NCI-H2081 (cell line): ENCODE measurements at places on chromosomes 7 and 10.

DNA sequence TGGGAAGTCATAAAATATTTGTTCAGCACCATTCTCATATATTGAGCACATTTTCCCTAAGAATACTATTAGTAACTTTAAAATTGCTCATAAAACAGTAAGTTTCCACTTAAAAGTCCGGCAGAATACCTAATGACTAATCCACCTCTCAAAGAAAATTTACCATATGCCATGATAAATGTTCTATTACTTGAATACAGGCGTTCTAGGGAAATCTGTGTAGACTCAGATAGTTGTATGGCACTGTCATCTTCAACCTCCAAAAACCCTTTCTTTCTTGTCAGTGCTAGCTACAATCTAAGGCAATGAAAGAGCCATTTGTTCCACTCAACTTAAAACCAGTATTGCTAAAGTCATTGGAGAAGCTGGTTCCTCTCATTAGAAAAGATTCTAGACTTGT is 7.3 kb downstream of the GPR37 start:
- no peak for DNase-seq

DNA sequence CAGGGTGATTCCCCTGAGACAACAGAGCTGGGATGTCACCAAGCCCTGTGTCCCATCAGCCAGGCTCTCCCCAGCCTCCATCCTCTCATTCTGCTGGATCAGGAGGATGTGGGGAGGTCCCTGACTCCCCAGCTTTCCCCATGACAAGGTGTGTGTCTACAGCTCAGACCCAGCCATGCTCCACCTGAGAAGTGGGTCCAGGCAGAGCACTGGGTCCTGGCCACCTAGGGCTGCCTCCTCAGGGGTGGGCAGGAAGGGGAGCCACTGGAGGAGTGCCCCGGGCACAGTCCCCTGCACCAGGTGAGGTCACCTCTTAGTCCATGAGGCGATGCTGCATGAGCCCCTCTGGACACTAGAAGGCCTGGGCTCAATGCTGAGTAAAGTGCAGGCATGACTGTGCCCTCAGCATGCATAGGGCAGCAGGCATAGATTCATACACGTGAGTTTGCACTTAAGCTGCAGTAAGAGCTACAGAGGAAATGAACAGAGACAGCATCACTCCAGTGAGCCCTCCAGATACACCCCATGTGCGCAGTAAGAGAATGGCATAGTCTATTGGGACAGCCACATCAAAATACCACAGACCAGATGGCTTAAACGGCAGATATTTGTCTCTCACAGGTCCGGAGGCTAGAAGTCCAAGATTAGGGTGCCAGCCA is 48.3 kb downstream of the ALOX5 start:
- DNase-seq: no peak

GRCh38 chr7:41027428-41028115 is 675.3 kb downstream of the INHBA start:
- no peak for DNase-seq

DNA sequence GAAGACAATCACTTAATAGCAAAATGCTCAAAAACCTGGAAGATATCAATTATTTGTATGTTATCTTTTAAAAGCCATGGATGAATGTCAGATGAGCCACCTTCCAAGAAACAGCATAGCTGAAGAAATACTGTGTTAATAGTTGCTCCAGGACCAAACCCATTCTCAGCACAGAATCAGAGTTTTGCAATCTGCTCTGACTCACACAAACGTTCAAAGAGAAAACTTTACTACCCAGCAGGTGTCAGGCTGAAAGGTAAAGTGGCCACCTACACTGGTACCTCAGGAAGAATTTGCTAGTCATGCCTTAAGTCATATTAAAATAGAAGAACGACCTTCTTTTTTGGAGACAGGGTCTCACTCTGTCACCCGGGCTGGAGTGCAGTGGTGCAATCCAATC is 526.5 kb downstream of the PARD3 start:
- DNase-seq: no peak

- peak; percentile 71 for DNase-seq
Measured at GRCh38 chr7:150323682-150324372, 482 bp upstream of the ACTR3C start.

DNA sequence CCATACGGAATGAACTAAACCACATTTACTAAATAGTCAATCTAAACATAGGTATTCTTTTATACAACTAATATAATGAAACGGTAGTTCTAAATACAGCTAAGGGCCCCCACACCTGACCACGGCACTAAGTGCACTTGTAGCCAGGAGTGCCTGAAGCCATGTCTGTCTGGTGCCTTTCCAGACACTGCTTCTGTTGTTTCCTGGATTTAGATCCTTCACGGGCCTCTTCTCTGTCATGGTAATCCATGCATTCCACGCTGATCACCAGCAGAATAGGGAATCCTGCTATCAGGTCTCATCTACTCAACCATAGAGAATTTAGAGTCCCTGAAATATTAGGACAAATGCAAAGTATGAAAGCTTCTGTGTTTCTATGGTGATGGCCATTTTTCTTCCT is 37.8 kb downstream of the OSBPL3 start:
- no peak for DNase-seq

DNA sequence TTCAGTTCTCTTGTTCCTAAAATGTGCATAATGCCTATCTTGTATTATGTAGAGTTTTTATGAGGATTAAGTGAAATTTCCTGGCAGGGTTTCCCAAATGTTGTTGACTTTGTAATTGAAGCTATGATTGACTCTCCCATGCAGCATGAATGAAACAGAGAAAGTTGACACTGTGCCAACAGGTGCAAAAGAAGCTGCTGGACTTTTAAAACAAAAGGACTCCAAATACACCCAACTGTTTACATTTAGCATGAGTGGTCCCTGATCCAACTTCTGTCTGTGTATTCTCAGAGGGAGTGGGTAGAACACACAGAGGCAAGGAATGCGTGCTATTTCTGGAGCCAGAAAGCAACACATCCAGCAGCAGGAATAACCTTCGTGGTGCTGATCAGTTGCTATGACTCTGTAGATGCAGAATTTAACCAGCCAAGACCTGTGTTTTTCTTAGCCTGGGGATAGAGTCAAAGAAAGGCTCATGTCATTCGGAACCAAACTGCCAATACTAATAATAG is 14.4 kb upstream of the RBM20 start:
- peak; percentile 73 for DNase-seq

GRCh38 chr7:17298840-17299482 is 509 bp downstream of the AHR start:
- peak; percentile 31 for DNase-seq

GRCh38 chr10:126949161-126949503 is 43.9 kb downstream of the DOCK1 start:
- DNase-seq: no peak

- DNase-seq: no peak
Measured at GRCh38 chr10:77072836-77073662, 564.6 kb downstream of the KCNMA1 start.

- DNase-seq: no peak
Measured at GRCh38 chr10:78876449-78876848, 192.3 kb upstream of the ZMIZ1 start.

DNA sequence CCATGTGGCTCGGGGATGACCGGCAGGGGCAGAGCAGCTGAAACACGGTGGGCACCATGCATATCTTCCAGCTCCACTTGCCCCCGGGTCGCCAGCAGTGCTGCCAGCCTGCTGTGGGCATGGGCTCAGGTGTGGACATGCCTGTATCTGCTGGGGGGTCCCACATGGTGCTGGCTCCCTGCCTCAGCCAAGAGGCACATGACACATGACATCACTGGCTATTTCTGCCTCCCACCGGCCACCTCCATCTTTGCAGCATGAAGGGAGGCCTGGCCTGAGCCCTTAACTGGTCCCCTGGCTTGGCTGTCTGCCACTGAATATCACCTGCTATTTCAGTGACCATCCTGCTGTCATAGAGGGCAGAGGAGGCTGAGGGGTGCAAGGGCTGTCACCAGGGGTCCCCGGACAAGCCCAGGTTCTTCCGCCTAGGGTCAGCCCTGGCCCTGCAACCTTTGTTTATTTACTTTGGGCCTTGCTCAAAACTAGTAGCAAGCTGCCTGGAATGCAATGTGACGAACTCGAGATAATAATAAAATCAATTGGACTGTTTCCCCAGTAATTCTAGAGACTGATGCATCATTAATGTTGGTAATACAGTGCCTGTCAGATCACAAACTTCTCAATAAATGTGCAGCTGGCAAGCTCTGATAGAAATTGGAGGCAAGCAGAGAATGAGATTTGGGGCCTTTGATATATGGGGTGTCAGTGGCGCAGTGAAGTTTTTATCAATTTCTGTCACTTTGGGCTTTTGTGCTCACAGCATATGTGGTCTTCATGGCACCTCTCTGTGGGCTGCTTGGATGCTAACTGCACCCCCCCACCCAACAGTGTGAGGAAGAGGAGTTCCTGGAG is 28.5 kb downstream of the ZMIZ1 start:
- DNase-seq: no peak

GRCh38 chr10:71780719-71781118 is 7.4 kb upstream of the VSIR start:
- DNase-seq: no peak

GRCh38 chr10:71980181-71981014 is 16.2 kb downstream of the CHST3 start:
- no peak for DNase-seq

GRCh38 chr7:140857048-140857447 is 67.7 kb downstream of the BRAF start:
- no peak for DNase-seq

- no peak for DNase-seq
Measured at GRCh38 chr7:131633342-131633843, 77.0 kb upstream of the PODXL start.

- DNase-seq: no peak
Measured at GRCh38 chr7:124074007-124074406, 41.1 kb upstream of the TMEM229A start.

DNA sequence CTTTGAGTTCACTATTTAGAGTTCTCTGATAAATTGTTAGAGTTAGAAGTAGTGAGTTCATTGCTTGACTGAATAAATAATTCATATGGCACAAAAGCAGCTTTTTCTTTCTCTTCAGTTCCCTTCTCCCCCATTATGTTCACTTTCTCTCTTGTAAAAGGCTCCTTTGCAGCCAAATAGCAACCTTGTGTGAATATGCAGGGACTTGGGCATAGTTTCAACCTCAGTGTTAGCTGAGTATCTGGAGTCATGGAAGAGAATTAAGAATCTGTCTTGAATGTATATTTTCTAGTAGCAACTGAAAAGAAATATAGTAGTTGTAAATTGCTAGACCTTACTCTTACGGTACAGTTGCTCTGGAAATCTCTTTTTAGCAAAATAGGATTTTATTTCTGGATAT is 31.9 kb downstream of the ZEB1 start:
- no peak for DNase-seq

GRCh38 chr10:30062582-30062981 is 3.2 kb upstream of the JCAD start:
- no peak for DNase-seq

DNA sequence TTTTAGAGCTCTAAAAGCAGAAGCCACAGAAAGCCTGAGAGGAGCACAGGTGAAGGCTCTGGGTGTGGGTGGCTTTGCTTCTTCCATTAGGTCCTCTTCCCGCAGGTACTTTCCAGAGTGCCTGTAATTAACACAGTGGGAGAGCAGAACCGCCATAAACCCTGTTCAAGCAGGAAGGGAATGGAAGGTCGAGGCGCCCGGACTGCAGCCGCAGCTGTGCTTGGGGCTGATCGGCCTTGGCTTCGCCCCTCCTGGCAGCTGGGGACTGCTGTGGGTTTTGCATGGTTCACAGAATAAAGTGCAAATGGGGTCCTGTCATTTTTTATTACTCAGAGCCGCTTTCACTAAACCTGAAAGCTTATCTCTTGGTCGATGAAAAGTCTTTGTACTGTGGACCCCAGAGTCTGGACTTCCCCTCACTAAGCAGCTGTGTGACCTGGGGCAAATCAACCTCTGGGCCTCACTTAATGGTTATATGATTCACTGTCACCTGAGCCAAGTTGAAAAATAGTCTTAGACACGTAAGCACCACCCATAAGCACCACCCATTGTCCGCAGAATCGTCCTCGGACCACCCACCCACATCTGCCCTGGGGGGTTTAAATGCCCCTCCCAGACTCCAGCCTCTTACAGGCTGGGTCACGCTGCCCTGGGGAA is 100.9 kb downstream of the XRCC2 start:
- peak; percentile 23 for DNase-seq

GRCh38 chr7:32163141-32163806 is 93.1 kb upstream of the PDE1C start:
- DNase-seq: no peak

DNA sequence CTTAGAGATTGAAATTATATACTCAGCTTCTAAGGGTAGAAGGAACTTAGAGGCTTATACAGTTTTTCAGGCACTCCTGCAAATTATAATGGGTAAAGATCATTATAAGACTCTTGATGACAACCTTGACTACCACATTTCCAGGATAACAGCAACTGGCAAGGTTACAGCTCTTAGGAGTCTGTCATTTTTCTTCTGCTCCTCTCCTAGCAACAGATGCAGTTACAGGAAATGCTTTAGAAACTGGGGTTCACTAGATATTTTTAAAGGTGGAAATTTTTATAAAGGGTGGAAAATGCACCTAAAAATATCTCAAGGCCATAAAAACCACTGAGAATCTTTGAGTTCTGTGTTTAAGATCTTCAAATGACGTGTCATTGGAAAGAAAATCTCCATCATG is 185.8 kb downstream of the RELN start:
- peak; percentile 37 for DNase-seq

DNA sequence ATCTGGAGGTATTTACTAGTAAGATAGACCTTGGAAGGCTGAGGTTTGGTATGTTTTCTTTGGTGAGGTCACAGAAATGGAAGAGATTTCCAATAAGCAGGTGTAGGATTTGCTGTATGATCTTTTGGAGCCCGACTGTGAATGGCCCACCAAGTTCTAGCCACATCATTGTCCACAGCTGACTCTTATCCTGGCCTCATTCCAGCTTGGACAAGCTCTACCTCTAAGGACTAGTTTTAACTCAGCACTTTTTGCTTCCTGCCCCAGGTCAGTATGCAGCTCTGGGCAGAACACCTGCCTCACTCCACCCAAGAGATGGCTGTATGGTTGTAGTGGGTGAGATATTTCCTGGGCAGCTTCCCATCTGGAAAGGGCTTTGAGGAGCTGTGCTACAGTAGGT is 6.1 kb upstream of the CPA4 start:
- DNase-seq: no peak

DNA sequence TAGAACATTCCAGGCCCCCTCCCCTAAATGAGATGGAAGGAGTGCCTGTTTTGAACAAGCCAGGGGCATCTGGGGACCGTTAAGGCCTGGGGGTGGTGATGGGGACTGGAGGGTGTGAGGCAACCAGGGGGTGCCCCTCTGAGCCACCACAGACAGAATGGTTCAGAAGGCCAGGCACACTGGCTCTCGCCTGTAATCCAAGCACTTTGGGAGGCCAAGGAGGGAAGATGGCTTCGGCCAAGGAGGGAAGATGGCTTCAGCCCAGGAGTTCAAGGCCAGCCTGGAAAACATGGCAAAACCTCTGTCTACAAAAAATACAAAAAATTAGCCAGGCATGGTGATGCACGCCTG is 173.2 kb upstream of the TNRC18 start:
- no peak for DNase-seq

DNA sequence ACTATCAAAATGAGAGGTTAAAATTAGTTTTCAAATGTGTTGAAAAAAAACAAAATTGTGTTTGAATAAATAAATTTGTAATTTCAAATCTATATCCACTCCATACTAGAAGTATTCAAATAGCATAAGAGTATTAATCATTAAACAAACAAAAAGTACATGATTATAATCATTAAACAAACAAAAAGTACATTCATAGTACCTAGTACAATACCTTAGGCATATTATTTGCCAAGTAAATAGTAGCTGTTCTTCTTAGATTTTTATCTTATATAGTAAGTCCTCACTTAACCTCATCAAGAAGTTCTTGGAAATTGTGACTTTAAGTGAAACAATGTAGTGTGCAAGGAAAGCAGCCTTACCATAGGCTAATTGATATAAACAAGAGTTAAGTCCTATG is 349.3 kb upstream of the VWC2 start:
- no peak for DNase-seq
